ENCODE measurements at places on chromosomes 4 and X. TPM values are rescaled to one million over a fixed set of nuclear protein-coding genes. Genes with fewer than 3 reads are reported as not detected.

GRCh38 chr4:39770969-39771724, 73.2 kb downstream of the UBE2K start:
- no peaks in the 10 kb centered on the region for H3K36me3 ChIP-seq
- no peaks in the 10 kb centered on the region for H3K4me1 ChIP-seq
- H3K4me3 ChIP-seq = no peak overlapping the region
- H3K27me3 ChIP-seq = no peaks in the 10 kb centered on the region
- no peak for DNase-seq
- H3K27ac ChIP-seq = no peak overlapping the region

DNA sequence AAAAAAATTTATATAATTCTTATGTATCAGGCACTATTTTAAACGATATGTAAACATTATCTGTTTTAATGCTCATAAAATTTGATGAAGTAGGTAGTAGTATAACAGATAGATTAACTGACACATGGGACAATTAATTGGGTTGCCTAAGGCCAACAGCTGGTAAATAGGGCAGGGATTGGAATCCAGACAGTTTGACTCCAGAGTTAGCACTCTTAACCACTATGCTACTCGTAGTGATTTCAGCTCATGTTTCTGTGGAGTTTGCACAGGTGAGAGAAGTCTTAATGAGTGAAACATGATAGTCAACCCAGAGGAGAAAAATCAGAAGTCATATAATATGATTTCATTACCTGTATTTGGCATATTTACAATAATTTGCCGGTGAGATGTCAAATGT, 126.0 kb upstream of the WDFY3 start:
- H3K4me3 ChIP-seq = no peak overlapping the region
- no peaks in the 10 kb centered on the region for H3K4me1 ChIP-seq
- H3K27me3 ChIP-seq = no peaks in the 10 kb centered on the region
- H3K27ac ChIP-seq = no peak overlapping the region
- no peaks in the 10 kb centered on the region for H3K36me3 ChIP-seq
- DNase-seq = no peak

DNA sequence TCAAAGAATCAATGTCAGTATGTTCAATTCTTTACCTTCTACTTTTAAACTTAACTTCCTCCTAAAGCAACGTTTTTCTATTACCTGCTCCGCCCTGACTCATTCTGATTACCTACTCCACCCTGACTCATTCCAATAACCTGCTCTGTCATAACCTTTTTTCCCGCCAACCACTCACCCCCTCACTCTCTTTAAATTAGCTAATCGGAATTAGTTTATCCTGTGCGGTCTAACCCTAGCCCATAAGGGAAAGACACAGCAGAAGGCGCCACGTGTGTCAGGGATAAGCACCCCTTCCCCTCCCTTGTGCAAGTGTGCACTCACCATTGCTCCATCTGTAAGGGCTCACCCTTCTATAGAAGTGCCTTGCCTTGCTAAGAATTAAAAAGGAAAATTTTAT, 64.4 kb downstream of the EIF4E start:
- DNase-seq = no peak
- no peak overlapping the region for H3K27ac ChIP-seq
- H3K4me1 ChIP-seq = no peaks in the 10 kb centered on the region
- no peaks in the 10 kb centered on the region for H3K36me3 ChIP-seq
- no peaks in the 10 kb centered on the region for H3K27me3 ChIP-seq

GRCh38 chrX:124005228-124005627, 43.7 kb downstream of the STAG2 start:
- H3K4me3 ChIP-seq = no peak overlapping the region
- H3K4me1 ChIP-seq = no peaks in the 10 kb centered on the region
- no peak overlapping the region for H3K27ac ChIP-seq
- no peaks in the 10 kb centered on the region for H3K36me3 ChIP-seq
- H3K27me3 ChIP-seq = no peaks in the 10 kb centered on the region

FREM3 gene
- total RNA-seq = 0.83 TPM

Measured in Peyer's patch (tissue), 4 donors.